ENCODE measurements at places on chromosomes 6 and 20. TPM values are rescaled to one million over a fixed set of nuclear protein-coding genes. Genes with fewer than 3 reads are reported as not detected.

Gene PTGIS
- 1.2 TPM for total RNA-seq

Gene MAN1A1
- total RNA-seq, result 18.7 TPM

Gene PSORS1C2
- not detected for total RNA-seq

GRCh38 chr6:166056637-166057036 is 111.0 kb downstream of the TBXT start:
- DNase-seq, result peak; percentile 36

DNA sequence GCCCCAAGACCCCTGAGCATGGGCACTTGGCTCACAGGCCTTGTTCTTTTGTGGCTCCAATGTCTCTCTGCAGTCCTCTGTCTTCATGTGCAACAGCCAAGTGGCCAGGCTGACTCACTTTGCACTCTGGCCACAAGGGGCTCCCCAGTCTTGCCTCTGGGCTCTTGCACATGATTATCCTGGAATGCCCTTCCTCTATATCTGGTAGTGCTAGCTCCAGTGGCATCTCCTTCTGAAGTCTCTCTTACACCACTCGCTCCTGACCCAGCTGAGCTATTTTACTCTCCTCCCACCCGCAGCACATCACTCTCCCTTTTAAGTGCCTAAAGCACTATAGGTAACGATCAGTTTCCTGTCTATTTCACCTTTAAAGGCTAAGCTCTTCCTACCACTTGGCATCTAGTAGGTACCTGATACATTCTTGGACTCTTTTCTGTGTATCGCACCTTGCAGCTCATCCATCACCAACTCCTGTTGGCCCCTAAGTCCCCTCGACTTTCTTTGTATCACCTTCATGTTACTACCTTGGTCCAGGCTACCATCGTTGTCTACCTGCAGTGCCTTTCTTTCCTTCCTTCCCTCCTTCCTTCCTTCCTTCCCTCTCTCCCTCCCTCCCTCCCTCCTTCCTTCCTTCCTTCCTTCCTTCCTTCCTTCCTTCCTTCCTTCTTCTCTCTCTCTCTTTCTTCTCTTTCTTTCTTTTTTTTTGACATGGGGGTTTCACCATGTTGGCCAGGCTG is 211.9 kb upstream of the RNF24 start:
- peak; percentile 73 for DNase-seq

DNA sequence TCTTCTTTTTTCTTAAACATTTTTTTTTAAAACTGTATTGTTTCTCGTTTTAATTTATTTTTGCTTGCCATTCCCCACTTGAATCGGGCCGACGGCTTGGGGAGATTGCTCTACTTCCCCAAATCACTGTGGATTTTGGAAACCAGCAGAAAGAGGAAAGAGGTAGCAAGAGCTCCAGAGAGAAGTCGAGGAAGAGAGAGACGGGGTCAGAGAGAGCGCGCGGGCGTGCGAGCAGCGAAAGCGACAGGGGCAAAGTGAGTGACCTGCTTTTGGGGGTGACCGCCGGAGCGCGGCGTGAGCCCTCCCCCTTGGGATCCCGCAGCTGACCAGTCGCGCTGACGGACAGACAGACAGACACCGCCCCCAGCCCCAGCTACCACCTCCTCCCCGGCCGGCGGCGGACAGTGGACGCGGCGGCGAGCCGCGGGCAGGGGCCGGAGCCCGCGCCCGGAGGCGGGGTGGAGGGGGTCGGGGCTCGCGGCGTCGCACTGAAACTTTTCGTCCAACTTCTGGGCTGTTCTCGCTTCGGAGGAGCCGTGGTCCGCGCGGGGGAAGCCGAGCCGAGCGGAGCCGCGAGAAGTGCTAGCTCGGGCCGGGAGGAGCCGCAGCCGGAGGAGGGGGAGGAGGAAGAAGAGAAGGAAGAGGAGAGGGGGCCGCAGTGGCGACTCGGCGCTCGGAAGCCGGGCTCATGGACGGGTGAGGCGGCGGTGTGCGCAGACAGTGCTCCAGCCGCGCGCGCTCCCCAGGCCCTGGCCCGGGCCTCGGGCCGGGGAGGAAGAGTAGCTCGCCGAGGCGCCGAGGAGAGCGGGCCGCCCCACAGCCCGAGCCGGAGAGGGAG is 580 bp downstream of the VEGFA start:
- DNase-seq, result peak; percentile 78

DNA sequence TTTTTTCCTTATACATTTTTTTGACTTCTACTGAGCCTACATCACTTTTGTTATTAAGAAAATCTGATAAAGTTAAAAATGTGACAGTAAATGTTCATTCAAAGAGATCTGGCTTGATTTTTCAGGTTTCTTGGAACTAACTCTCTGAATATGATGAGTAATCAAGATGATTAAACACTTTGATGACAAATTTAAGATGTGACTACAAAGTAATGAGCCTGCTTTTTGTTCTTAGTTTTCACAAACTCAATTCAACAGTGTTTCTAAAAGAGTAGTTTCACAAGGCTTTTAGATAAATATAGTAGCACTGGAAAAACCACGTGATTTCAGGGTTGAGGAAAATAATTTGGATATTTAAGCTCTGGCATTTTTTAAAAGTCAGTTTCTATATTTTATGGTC is 37.9 kb upstream of the HDDC2 start:
- DNase-seq, result no peak

DNA sequence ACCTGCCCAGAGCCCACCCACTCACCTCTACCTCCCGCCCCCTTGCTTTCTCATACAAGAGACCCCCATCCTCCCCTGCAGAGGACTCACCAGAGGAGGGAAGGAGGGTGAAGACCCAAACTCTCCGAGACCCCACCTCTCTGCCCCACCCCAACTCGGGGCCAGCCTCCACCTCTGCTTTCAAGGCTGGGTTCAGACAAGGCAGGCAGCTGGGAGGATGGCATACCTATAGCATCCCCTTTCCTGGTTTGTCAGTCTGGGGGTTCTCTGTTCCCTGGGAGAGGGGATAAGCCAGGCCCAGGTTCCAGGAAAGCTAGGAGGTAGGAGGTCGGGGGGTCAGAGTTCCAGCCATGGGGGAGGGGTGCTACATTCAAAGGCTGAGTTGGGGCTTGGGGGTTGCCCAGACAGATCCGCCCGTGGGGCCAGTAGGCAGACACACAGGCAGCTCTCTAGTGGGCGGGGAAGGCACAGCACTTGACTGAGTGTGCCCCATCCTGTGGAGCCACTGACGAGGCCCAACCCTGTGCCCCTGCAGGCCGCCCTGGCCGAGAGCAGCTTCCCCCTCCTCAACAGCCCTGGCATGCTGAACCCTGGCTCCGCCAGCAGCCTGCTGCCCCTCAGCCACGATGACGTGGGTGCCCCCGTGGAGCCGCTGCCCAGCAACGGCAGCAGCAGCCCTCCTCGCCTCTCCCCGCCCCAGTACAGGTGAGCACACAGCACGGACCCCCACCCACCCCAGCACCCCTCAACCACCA is 40.8 kb upstream of the MDFI start:
- DNase-seq, result no peak

DNA sequence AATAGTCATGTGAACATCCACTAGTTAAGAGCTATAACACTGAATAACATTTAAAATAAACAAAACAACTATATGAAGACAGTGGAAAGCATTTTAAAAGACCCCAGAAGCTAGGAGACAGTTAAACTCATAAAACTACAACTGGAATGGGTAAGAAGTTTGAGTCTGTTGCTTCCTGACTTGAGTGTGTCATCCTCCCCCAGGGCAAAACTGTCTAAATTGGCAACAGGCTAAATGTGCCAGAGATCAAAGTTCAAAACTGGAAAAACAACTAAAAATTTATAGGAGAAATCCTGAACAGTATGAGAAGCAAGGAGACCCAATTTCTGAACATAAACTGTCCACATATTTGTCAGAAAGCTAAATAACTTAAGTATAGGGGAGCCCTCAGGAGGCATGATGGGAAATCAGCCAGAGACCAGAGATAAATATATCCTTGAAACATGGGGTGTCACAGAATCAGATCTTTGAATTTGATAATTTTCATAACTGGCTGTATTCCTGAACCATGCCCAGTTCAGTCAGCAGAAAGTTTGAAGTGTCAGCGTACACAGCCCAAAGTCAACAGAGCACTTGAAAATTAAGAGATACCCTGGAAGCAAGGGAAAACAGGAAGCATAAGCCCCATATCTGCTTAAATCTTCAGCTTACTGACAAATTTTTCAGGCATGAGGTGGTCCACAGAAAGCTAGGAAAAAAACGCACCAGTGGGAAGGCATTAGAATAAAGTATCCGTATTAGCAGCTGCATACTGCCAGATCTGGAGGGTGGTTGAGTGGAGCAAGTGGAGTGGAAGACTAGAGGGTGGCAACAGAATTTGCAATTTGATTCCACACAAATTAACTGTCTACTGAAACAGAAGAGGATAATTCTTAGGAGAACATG is 516.1 kb upstream of the MAN1A1 start:
- no peak for DNase-seq

DNA sequence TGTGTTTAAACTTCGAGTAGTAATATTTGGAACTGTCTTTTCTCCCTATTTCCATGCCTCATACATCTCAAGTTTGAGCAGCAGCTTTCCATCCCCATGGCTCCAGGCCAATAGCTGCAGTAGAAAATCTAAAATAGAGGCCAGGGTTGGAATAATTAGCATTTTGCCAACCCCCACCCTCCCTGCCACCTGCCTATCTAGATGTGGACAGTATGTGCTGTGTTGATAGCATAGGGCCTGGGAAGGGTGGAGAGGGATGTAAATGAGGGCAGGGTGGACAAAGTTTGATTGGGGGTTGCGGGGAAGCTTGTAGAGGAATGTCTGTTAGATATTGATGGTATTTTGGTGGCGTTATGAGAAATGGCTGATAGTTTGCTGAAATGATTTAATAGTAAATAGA is 5.6 kb downstream of the TOP1 start:
- no peak for DNase-seq

DNA sequence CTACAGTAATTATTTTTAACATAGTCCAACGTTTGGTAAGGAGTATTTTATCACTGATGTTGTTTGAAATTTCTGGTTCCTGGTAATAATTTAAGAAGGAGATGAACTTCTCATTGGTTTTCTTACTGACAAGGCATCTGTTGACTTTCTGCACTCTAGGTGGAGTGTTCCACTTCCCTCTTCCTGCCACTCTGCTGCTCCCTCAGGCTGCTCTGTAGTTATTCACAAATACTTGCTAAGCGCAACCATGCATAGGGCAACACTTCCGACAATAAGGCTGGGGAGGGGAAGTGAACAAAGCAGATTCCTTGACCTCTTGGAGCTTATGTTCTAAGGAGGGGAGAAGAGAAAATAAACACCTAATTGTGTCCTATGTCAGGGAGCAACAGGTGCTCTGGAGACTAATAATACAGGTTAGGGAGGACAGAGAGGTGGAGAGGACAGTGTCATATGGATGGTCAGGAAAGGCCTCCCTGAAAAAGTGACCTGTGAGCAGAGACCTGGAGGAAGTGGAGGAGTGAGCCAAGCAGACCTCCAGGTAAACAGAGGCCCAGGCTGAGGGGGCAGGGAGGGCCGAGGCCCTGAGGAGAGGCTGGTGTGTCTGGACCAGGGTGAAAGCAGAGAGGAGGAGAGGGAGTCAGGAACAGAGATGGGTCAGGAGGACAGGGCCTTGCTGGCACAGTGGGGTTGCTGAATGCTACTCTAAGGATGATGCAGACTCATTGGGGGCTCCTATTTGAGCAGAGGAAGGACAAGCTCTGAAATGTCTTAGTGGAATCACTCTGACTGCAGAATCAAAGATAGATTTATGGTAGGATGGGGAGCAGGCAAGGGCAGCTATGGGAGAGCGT is 134.8 kb upstream of the SLC24A3 start:
- DNase-seq, result no peak

GRCh38 chr6:52124126-52125121 is 37.0 kb upstream of the PKHD1 start:
- no peak for DNase-seq

DNA sequence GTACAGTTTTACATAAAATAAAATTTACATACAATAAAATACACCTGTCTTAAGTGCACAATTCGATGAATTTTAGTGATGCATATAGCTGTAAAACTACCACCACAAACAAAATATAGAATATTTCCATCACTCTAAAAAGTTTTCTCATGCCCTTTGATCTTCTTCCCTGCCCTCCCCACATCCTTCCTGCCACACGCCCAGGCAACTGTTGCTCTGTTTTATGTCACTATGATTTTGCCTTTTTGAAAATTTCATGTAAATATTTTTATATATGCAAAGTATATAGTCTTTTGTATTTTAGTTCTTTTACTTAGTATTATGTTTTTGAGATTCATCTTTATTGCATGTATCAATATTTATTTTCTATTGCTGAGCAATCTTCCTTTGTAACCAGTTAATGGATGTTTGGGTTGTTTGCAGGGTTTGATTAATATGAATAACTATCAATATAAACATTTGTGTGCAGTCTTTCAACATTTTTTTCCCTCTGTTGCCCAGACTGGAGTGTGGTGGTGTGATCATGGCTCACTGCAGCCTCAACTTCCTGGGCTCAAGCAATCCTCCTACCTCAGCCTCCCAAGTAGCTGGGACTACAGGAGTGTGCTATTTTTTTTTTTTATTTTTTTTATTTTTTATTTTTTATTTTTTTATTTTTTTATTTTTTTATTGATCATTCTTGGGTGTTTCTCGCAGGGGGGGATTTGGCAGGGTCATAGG is 23.8 kb upstream of the SAMHD1 start:
- DNase-seq, result no peak

GRCh38 chr6:3259491-3259958 is 778 bp downstream of the PSMG4 start:
- DNase-seq, result peak; percentile 56

- no peak for DNase-seq
Observed at GRCh38 chr6:41023114-41023513, 15.9 kb downstream of the UNC5CL start.

DNA sequence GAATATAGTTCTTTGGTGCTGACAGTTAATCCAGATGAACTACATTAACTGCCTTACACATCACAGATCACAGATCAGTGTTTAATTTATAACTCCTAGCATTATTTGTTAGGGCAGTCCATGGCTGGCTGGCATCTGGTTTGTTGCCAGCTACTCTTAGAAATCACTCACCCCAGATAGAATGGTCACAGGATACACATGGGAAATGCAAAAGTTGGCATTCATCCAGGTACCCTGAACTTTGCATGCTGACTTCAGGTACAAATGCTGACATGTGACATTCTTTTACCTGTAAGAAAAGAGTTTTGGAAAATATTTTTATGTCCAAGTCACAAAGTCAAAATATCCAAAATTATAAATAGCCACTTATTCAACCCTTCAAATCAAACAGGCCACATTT is 20.2 kb downstream of the FBXL4 start:
- DNase-seq, result peak; percentile 12

- DNase-seq, result no peak
Observed at GRCh38 chr20:46119028-46119546, 973 bp downstream of the CD40 start.

DNA sequence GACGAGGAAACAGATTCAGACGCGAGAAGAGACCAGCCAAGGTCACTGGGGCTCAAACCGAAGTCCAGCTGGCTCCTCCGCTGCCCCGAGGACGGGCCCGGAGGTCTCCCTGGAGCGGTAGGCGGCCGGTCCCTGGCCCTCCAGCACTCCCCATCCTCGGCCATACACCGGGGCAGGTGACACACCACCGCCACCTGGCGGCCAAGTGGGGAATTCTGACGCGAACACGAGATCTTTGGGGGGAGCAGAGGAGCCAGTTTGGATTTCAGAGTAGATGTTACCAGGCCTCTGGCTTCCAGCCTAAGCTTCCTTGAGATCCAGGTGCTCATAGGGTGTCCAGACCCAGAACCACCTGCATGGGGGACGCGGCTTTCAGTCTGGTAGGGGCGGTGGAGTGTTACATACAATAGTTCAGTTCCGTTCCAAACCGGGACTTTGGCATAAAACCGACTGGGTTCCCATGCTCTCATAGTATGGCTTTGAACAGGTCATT is 16.1 kb downstream of the BPIFB1 start:
- peak; percentile 56 for DNase-seq
